OCI-LY7 (cell line): ENCODE measurements at places on chromosomes 13 and 19.

GRCh38 chr13:39201180-39201579 lies 162.9 kb downstream of the NHLRC3 start:
- no peak for DNase-seq

DNA sequence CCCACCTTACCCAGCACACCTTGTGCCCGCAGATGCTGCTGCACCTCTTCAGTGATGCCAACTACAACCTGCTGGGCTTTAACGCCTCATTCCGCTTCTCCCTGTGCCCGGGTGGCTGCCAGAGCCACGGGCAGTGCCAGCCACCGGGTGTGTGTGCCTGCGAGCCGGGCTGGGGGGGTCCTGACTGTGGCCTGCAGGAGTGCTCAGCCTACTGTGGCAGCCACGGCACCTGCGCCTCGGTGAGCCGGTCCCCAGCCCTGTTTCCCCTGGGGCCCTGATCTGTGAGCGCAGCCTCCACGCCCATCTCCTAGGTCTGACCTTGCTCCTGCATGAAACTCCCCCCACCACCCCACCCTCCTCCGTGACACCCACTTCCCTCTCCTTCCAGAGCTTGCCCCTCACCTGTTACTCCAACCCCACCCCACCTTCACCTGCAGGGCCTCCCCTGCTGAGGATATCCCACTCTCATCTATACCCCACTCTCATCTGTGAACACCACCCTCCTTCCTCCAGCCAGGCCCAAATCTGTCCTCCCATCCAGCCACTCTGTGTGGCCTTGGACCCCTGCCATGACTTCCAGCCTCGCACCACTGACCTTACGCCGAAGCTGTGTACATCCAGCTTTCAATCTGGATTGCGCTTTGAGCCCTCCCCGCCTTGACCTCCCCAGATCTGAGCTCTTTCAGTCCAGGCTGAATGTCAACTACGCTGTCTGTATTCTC lies 8.7 kb downstream of the MEGF8 start:
- DNase-seq: no peak

- DNase-seq: no peak
Observed at GRCh38 chr13:26308836-26309235, 54.9 kb downstream of the CDK8 start.

- no peak for DNase-seq
Observed at GRCh38 chr13:99986741-99987140, 5.2 kb downstream of the ZIC2 start.

GRCh38 chr19:44076325-44076724 lies 4.4 kb downstream of the ZNF284 start:
- no peak for DNase-seq

DNA sequence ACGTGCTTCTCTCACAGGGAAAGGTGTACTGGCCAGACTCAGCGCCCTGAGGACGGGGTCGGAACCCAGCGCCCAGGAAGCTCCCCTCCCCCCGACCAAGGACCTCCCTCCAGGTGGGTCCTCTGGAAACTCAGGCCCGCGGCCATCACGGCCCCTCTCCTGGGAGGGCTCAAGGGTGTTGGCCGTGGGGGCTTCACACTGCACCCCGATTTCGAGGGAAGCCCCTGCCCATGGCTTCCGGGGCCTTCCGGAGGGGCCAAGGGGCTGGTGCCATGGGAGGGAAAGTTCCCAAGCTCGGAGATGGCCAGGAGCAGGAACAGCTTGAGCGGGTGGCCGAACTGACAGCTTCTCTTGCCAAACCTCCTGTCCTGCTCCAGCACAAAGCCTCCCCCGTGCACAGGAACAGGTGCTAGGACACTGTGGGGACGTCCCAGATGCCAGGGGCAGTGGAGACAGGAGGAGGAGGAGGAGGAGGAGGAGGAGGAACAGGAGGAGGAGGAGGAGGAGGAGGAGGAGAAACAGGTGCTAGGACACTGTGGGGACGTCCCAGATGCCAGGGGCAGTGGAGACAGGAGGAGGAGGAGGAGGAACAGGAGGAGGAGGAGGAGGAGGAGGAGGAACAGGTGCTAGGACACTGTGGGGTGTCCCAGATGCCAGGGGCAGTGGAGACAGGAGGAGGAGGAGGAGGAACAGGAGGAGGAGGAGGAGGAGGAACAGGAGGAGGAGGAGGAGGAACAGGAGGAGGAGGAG lies 10.0 kb downstream of the SBNO2 start:
- no peak for DNase-seq
